ENCODE measurements at places on chromosomes 2 and 18.

DNA sequence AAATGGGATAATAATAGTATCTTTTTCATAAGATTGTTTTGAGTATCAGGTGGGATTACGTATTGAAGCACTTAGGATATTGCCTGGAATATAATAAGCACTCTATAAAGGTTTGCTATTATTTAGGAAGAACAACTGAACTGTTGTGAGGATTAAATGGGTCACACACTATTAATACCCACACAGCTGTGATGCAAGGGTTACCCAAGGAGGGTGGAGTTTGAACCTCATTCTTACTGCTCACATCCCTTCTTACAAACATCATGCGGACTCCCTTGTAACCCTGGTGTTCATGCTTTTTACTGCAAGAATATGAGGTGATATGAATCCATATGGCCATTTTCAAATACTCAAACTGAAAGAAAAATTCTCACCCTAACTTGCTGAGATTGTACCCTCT, 113.5 kb downstream of the KCTD1 start:
- DNase-seq = no peak

GRCh38 chr2:129866391-129866790, 113.1 kb upstream of the RAB6C start:
- no peak for DNase-seq

GRCh38 chr2:226048611-226049010, 649.1 kb downstream of the NYAP2 start:
- no peak for DNase-seq

GRCh38 chr2:189500456-189501160, 59.3 kb downstream of the WDR75 start:
- no peak for DNase-seq

DNA sequence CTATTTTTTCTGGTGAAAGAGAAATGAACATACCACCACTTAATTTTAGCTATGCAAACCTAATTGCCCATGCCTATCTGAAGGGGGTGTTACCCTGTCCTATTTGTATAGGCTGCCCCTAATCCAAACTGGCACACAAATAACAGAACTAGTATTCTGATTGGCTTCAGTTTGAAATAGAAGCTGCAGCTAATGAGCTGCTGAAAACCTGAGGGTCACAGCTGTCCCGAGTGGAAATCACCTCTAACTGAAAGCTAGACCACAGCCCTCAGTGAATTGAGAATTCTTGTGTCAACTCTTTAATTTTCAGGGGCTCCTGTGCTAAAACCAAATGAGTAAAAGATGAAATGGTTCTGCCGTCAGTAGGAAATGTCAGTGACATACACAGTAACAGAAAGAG, 28.7 kb downstream of the CCDC141 start:
- DNase-seq = no peak
